Activated CD4-positive, alpha-beta T cell treated with anti-CD3 and anti-CD28 coated beads, Interleukin-2, amount 50 U/mL, for 1 hour (primary cell): ENCODE measurements at places on chromosomes 2 and 18.

- no peak for DNase-seq
These were observed 142.5 kb downstream of the SPHKAP start for GRCh38 chr2:228038967-228039366.

DNA sequence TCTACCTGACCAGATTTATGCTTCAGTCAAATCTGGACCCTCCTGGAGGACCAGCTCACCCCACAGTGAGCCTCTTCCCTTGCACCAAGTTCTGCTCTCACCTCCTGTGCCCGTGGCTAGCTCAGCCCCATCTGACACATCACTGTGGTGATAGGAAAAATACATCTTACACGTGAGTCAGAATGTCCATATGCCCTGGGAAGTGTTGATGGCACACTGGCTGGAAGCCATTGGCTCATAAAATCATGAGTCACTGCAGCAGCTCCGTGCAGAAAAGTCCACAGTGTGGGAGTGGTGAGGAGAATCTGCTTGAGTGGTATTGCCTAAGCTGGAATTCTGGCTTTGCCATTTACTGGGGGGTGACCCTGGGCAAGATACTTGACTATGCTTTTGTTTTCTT is 42.6 kb upstream of the RAPGEF4 start:
- no peak for DNase-seq

DNA sequence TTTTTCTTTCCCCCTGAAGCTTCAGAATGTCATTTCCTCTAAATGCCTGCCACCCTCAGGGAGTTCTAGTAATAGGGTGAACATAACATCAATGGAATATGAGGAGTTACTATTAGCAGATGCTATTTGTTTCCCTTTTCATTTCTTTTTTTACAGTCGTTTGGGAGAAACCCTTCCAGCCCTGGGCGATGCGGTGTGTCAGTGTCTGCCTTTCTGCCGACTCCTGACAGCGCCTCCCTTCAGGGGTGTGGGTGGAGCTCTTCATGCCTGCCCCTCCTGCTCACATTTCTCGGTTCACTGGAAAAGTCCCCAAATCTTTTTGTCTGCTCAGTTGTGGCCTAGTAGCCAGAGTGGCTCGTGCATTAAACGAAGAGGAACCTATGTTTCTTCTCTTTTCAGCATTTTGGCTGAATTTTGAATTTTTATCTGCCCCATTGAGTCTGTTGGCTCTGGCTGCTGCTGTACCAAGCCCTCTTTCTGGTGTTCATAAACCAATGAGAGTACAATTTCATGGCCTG is 72.3 kb downstream of the FMNL2 start:
- DNase-seq: no peak

DNA sequence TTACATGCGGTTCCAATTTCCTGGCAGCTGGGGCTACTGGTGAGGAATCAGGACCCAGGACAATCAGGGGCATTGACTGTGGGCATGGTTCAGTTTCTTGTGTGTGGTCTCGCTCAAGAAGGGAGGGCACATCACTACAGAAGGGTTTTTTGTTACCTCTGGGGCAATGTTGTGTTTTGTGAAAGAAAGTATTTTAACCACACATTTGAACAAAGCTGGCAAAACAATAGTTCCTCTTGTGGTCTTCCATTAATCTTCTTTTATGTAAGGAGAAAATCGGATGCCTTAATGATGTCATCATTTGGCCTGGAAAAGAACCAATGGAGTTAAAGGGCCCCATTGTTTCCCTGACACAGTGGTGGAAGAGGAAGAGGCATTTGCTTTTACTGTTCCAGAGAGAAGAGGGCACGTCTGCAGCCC is 197.4 kb downstream of the SH3BP4 start:
- DNase-seq: no peak

GRCh38 chr2:226300196-226300886 is 499.3 kb downstream of the IRS1 start:
- no peak for DNase-seq

DNA sequence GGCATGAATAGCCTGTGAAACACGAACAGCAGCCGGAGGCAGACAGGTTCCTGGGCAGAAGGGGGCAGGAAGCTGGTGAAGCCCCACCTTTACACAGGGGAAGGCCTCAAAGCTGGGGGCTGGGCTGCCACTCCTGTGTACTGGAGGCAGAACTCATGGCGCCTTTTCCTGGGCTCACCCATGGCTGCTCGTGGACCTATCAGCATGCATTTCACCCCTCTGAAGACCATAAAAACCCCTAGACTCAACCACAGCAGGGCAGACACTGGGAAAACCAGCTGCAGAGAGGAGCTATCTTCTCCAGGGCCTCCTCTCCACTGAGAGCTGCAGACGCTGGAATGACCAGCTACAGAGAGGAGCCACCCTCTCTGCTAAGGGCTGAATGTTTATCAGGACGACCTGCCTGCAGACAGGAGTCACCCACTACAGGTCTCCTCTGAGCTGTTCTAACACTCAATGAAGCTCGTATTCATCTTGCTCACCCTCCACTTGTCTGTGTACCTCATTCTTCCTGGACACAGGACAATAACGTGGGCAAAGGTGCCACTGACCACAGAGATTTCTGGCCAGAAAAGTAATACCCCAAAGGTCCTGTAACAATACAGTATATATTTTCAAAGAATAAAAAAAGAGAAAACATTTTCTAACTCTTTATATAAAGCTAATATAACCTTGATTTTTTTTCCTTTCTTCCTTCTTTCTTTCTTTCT is 18.9 kb upstream of the CCDC88A start:
- no peak for DNase-seq

DNA sequence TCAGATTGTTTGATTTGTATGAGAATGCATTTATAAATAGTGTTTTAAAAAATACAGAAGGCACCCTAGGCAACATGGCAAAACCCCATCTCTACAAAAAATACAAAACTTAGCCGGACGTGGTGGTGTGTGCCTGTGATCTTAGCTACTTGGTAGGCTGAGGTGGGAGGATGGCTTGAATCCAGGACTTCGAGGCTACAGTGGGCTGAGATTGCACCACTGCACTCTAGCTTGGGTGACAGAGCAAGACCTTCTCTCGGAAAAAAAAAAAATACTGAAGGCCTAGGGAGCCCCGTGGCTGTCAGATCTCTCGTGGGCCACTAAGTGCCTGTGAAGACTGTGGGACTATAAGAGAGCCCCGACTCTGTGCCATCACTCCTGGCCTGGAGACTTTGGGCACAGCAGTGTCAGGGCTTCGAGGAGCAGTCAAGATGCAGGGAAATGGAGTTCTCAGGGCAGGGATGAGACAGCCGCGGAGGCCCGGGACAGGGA is 40.5 kb downstream of the MYO7B start:
- no peak for DNase-seq
